Glutamatergic neuron (in vitro differentiated cells): ENCODE measurements at places on chromosomes 2 and 18. TPM values are rescaled to one million over a fixed set of nuclear protein-coding genes. Genes with fewer than 3 reads are reported as not detected.

Gene SPDYA
- total RNA-seq: 0.81 TPM

GRCh38 chr2:219168526-219168925 lies 1.3 kb downstream of the SLC23A3 start:
- no peak for DNase-seq

- peak; percentile 77 for DNase-seq
Observed at GRCh38 chr18:44744161-44745121, 63.8 kb downstream of the SETBP1 start.

- no peak for DNase-seq
Observed at GRCh38 chr2:65043001-65043400, 13.2 kb upstream of the CEP68 start.

- no peak for DNase-seq
Observed at GRCh38 chr2:30201990-30202389, 29.3 kb upstream of the LBH start.

DNA sequence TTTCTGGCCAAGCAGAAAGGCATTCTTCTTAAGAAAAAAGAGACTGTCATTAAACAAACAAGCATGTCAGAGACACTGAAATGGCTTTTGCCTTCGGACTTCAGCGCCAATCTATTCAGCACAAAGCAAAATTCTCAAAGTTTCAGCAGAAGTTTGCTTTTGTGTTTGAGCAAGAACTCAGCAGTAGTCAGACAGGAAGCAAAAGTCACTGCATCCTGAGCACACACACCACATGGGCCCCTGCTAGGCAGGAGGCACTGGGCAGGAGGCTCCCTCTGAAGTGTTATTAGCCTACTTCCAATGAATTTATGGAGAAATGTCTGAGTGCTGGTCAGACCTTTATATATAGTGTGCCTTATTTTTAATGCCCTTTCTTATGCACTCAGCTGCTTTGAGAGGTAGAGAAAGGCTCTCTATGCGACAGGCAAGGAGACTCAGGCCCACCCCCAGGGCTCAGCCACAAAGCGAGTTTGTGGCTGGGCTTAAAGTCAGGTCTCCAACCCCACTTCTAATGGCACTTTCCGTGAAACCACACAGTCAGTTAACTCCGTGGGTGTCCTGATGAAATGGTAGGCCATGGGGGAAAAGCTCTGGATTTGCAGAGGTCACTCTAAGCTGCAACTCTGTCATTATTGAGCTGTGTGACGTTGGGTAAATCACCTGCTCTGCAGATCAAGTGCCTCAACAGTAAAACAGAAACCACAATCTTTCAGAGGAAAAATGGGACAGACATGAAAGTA lies 161.0 kb upstream of the TMEM200C start:
- no peak for DNase-seq

GRCh38 chr2:28821295-28821958 lies 10.8 kb downstream of the SPDYA start:
- no peak for DNase-seq

- DNase-seq: no peak
Observed at GRCh38 chr2:129705085-129705484, 274.4 kb upstream of the RAB6C start.

Gene PRKAG3
- not detected for total RNA-seq

- DNase-seq: no peak
Observed at GRCh38 chr2:203396667-203397066, 68.5 kb downstream of the ABI2 start.

Gene SOX11
- total RNA-seq: 576 TPM

Gene AQP12B
- not detected for total RNA-seq

GRCh38 chr2:74939919-74940812 lies 18.3 kb upstream of the POLE4 start:
- DNase-seq: no peak

DNA sequence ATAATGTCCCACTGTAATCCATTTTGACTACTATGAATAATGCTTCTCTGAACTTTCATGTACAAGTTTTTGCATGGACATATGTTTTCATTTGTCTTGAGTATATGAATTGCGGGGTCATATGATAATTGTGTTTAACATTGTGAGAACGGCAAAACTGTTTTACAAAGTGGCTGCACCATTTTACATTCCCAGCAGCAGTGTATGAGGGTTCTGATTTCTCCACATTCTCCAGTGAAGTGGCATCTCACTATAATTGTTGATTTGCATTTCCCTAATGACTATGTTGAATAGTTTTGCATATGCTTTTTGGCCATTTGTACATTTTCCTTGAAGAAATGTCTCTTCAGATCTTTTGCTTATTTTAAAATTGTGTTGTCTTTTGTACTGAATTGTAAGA lies 20.1 kb downstream of the NCOA1 start:
- no peak for DNase-seq

DNA sequence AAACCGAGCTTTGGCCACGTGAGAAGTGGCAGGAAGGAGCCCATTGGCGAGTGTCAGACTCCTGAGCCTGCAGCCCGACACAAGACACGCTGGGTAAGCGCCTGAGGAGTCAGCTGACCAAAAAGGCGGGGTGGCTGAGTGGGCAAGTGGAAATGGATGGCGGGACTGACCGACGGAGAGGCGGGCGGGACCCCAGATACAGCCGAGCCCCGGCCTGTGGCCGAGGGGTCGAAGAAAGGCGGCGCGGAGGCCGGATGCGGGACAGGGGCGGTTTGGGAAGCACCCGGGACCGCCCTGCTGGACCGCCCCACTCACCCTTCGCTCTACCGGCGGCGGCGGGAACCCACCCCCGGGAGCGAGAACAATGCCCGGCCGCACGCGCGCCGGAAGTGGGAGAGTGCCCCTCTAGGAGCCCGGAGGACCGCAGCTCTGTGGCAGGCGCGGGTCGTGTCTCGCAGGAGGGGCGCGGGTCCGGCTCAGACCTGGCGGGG lies 22.8 kb downstream of the ZSCAN30 start:
- peak; percentile 85 for DNase-seq

- no peak for DNase-seq
Observed at GRCh38 chr18:58787536-58788149, 77.0 kb upstream of the ZNF532 start.

DNA sequence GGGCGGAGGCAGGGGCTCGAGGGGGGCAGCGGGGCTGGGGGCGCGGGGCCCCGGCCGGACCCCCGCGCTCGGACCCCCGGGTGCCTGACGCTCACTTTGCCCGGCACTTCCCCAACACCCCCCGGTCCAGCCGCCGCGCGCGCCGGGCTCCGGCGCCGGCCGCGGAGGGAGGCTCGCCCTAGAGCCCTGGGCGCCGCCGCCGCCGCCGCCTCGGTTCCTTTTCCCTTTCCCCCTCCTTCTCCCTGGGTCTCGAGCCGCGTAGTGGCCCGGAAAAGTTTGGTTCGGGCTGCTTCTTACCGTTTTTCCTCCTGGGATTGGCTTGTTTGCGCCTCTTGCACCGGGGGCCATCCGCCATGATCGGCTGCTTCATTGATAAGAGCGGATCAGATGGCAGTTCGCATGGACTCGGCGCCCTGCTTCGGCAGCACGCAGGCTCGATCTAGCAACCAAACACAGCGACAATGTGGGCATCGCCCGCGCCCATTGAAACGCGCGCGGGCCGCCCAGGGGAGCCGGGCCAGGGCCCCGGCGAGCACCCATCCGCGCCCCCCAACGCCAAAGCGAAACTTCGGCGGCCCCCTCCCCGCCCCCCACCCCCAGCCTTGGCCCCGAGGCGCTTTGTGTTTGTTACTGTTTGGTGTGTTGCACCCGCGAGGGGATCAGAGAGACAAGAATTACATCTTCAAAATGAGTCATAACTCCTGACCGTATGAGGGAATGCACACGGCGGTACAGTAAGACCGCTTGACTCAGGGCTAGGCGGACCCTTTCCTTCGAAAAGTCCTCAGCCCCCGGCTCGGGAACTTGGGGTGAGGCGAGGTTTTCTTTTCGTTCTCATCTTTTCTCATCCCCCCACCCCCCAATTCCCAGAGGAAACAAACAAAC lies 2.7 kb downstream of the ZEB2 start:
- peak; percentile 59 for DNase-seq

DNA sequence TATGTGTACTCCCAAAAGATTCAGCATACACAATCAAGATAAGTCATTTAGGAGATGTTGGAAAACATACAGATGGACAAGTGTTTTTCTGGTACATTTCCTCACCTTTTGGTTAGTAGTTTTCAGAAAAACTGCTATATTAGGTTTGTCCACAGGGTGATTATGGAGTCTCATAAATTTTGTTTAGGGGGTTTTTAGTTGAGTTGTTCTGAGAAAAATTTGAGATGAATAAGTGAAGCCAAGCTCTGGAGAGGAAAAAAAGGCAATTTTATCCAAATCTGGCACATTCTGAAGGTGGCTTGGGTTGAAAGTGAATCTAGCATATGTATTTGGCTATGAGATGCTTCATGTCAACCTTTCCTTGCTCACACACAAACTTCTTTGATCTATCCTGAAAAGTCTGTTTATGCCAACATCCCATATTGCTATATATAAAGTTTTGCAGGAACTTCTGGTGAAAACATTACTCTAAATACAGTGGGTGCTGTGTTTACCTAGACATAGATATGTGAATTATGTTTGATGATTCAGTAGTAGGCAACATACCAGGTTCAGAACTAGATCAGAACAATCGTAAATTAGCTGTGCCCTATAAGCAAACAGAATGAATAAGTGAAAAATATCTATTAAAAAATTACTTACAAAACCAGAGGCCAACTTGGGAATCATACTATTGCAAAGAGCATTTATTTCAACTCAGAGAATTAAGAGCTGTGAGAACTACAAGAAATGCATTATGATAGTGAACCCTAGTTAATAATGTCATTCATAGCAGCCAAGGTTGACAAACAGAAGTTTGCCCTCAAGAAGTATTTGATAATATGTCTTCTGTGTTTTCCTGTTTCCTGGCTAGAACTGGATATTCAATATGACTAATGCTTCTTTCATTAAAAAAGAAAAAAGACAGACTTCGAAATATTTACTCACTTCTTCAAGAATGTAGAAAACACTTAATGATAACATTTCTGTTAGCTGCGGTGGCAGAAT lies 552.0 kb downstream of the IRS1 start:
- DNase-seq: no peak

- no peak for DNase-seq
Observed at GRCh38 chr2:224551693-224552092, 33.5 kb downstream of the CUL3 start.

Gene RAD51AP2
- total RNA-seq: not detected

Gene MMADHC
- 74.3 TPM for total RNA-seq

DNA sequence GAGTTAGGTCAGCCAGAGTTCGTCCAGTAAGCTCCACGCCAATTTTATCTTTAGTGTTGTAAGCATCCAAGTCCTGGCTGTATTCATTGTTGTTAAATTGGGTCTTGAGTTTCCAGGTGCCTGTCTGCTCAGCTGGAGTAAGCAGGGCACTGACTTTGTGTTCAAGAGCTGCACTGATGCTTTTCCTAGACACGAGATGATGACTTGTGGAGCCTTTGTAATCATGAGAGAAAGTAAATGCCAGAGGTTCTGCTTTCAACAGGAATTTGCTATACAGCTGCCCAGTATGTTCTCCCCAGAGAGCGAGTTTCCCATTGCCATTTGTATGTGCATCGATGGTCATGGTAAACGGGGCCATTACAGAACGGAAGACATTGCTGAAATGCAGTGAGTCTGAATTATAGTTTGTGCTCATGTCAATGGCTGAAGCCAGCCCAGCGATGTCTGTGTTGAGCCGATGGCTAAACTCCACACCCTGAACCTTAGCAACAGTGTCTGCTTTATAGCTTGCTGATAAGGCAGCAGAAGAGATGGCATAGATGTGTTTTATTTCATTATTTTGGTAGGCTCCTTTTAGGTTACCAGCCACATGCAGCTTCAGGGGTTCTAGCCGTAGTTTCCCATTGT lies 32.9 kb downstream of the APOB start:
- DNase-seq: no peak

Gene IRS1
- 8.1 TPM for total RNA-seq

Gene C2orf49
- 10.7 TPM for total RNA-seq

Gene FAM237A
- total RNA-seq: not detected

Gene NT5DC4
- not detected for total RNA-seq

DNA sequence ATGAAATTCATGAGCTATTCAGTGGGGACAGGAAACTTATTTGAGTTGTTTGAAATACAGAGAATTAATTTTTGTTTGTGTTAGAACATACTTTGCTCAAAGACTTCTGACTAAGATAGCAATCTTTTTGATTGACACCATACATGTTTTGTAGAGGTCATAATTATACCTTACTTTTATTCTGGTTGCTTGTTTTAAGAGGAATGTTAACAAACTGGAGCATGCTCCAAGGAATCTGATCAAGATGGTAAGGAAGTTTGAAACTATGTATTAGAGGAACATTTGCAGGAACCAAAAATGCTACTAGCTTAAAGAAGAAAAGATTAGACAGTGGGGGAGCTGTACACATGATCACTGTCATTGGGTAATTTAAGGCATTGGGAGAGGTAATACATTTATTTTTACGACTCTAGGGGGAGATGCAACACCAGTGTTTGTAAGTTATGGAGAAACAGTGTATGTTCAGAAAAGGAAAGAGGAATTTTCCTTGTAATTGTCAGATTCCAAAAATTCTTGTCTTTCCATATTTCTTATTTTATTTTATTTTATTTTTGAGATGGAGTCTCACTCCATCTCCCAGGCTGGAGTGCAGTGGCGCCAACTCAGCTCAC lies 8.0 kb downstream of the AGFG1 start:
- DNase-seq: no peak

DNA sequence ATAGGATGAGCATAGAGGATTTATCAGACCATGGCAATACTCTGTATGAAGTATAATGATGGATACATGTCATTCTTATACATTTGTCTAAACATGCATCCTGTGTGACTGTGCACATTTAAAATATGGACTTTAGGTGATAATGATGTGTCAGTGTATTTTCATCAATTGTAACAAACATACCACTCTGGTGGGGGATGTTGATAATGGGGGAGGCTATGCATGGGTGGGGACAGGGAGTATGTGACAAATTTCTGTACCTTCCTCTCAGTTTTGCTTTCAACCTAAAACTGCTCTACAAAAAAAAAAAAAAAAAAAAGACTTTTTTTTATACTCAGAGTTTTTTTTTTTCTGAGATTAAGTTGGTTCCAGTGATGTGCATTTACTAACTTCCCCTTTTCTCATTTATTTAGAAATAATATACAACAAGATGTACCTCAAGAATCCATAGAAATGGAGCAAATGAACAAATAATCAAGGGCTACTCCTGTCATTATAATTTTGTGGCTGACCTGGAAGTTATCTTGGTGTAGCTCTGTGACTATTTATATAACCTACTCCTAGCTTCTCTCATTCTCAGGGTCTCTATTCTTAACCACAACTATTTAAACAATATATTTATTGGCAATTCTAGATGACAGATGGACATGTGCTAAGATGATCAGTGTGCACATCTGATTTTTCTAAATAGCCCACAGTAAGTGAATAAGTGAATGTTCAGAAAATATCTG lies 108.9 kb upstream of the ITGA4 start:
- DNase-seq: no peak

GRCh38 chr2:39593439-39594393 lies 72.0 kb upstream of the TMEM178A start:
- DNase-seq: no peak

Gene GAREM1
- total RNA-seq: 8.7 TPM

Gene MSGN1
- total RNA-seq: not detected

Gene GPR55
- total RNA-seq: not detected

- DNase-seq: peak; percentile 60
Observed at GRCh38 chr2:238847841-238848690, at the start of gene TWIST2. Gene TWIST2 (plus strand): TSS chr2:238848085. CDS start chr2:238848216, 131 bp downstream.

- DNase-seq: no peak
Observed at GRCh38 chr2:3189076-3189591, 188.5 kb downstream of the EIPR1 start.

GRCh38 chr2:26696351-26696816 lies 3.9 kb downstream of the KCNK3 start:
- no peak for DNase-seq

GRCh38 chr18:35991696-35992095 lies 19.2 kb downstream of the RMP24 start:
- DNase-seq: no peak

- no peak for DNase-seq
Observed at GRCh38 chr2:101356055-101356454, 31.2 kb downstream of the CREG2 start.
